Stimulated activated CD8-positive, alpha-beta memory T cell treated with anti-CD3 and anti-CD28 coated beads, Interleukin-4, amount 100 ng/mL, for 1 hour (primary cell): ENCODE measurements at places on chromosomes 1 and 21.

DNA sequence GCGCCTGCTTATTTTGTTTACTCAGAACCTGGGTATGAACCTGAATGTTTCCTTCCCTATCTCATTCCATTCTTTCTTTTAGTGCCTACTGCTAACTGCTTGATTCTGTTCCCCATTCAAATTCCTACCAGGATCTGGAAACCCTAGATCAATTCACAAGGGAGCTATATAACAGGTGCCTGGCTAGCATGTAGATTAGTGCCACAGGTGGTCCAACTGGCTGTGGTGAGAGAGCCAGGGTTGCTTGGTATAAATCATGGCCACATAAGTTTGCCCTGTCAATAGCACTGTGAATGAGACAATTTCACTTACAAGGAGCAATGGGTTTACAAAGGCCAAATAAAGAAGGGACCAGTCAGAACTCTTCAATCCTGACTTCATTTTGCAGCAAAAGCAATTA is 6.6 kb upstream of the PRPF38B start:
- DNase-seq = no peak

GRCh38 chr1:160204526-160205241 is 500 bp upstream of the PEA15 start:
- DNase-seq = no peak

DNA sequence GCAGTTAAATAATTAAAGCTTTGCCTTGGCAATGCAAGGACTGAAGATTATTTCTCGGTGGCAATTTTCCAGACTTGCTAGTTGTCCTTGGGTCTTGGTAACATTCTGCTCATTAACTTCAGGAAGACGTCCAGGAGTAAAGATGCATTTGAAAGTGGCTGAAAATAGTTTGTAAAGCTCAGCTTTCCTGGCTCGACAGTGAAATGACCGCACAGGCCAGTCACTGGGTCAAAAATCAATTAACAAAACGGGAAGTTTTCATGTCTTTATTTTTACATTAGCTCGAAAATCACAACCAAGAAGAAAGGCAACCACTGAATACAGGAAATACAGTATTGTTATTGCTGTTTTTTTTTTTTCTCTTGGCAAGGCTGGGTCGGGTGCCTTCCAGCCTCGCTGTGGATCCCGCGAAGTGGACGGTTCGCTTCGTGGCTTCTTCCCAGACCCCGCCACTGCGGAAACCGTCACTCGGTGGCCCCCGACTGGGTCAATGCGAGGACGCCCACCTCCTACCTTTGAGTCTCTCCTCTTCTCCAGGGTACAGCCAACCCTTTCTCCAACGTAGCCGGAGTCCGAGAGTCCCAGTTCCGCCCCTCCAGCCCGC is 479 bp upstream of the SNX7 start:
- DNase-seq = no peak

GRCh38 chr1:174883409-174883808 is 116.3 kb upstream of the CACYBP start:
- DNase-seq = no peak

DNA sequence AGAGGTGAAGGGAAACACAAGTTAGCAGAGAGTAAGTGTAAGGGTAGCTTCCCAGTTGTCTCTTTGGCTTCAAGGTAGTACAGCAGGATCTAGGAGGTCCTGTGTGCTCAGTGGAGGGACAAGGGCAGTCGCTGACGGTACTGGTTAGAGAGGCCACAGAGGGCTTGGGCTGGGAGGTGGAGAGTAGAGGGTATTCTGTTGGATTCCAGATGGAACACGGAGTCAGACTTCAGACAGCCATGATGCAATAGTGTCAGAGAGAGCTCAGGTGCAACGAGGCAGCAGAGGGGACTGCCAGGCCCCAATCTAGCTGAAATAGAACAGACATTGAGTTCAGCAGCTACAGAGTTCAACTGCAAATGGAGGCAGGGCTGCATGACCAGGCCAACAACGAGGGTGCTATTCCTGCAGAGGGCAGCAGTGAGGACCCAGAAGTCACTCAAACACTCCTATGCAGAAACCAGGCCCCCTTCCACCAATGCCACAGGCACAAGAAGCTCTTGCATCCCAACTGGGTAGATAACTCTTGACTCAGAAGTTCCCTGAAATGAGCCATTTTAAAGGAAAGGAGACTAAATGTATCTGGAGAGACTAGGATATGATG is 325.0 kb upstream of the ESRRG start:
- DNase-seq = no peak

GRCh38 chr1:11062965-11063401 is 3.2 kb upstream of the SRM start:
- DNase-seq = no peak

- no peak for DNase-seq
Observed at GRCh38 chr21:34567604-34568155, 47.2 kb downstream of the RCAN1 start.

GRCh38 chr1:6083801-6084446 is 38.2 kb downstream of the KCNAB2 start:
- no peak for DNase-seq

DNA sequence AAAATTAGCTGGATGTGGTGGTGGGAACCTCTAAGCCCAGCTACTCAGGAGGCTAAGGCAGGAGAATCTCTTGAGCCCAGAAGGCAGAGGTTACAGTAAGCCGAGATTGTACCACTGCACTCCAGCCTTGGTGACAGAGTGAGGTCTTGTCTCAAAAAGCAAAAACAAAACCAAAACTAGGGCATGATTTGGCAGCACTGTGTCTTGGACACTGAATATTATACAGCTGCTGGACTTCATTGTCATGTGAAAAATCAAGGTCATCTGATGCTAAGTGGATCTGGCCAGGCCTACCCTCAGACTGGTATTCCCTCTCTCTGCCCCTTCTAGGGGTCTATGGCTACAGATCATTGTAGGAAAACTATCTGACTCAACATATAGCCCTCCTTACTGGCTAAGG is 55.2 kb upstream of the MRPS6 start:
- DNase-seq = no peak

DNA sequence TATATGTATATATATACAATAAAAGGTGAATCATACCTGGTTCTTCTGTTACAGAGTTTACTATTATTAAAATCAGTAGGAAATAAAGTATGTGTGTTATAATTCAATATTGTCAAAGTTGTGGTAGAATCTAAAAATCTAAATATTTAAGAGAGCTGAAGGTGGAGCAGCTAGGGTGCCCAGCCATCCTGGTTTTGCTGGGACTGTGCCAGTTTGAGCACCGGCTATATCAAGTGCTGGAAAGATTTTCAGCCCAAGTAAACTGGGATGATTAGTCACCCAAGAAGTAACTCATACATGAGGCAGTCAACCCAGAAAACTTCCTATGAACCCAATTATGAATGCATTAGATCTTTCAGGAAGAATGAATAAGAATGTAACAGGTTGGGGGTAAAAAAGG is 16.9 kb upstream of the KRTAP19-5 start:
- DNase-seq = no peak

DNA sequence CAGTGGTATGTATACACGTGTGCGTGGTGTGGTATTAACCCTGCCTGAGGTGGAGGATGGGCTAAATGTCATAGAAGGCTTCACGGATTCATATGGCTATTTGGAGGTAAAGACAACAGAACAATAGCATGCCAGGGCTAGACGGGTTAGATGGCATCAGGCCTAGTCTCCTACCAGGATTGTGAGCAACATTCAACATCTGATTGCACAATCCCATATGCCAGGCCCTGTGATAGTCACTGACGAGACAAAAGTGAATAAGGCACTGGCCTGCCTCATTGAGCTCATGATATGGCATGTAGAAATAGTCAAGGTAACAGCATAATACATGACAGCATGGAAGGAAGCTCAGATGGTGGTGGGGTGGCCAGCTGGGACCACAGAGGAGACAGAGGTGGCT is 167.1 kb upstream of the BEND5 start:
- DNase-seq = no peak

DNA sequence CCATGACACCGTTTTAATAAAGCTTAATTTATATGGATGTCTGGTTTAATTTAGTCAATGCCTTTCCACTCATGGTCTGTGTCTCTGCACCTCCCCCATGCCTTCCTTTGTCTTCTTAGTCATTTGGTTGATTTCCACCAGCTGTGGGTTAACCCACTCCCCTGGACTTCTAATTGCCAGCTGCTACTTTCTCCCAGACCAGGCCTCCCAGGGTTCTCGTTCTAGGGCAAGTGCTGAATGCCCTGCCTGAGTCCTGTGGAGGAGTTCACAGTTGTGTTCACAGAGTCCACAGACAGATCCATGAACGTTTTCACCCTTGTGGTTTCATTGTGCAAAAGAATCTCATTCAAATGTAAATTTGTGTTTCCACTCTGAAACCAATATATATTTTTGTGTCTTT is 243.4 kb downstream of the NUF2 start:
- DNase-seq = no peak
